ENCODE measurements at places on chromosomes 4 and X.

DNA sequence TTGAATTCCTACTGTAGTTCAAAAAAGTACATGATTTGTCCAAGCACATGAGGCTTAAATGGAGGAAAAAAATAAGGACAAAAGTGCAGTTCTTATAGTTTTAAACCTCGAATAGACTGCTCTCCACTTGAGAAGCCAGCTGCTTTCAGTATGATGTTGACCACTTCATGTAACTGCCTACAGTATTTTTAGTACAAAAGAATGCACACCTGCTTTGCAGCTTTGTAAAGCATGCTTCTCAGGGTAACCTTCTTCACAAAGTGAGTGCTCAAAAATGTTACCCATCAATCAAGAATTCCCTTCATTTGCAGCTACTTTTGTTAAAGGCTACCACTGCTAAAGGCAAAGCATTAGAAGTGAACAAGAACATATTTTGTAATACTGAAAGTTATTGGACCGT, 83.4 kb upstream of the FAM47B start:
- no peak for DNase-seq

DNA sequence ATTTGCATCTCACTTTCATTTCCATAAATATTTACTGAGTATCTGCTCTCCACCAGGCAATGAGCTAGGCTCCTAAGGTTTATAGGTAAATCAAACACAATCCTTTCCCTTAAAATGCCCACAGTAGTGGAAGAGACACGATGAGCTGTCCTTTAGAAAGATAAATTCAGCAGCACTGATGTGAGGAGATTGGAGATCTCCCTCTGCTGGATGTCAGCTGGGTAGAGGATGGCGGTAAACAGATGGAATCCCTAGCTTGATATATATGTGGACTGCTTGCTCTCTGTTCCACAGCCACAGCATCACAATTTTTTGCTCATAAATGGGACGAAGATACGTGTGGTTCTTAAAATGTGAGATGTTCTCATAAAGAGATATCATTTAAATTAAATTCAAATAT, 216.4 kb upstream of the RASGEF1B start:
- peak; percentile 9 for DNase-seq

DNA sequence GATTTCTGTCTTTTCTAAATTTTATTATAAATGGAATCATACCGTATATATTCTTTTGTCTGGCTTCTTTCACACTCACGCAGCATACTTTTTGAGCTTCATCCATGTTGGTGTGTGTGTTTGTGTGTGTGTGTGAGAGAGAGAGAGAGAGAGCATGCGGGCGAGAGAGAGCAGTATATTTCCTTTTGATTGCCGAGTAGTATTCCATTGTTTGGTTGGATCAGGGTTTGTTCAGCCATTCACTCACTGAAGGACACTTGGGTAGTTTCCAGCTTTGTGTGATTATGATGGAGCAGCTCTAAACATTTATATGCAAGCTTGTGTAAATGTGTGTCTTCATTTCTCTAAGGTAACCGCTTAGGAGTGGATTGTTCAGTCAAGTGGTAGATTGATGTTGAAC, 3.1 kb upstream of the L1CAM start:
- no peak for DNase-seq

- no peak for DNase-seq
Observed at GRCh38 chrX:727738-728621, 97.4 kb downstream of the SHOX start.

- no peak for DNase-seq
Observed at GRCh38 chrX:42096265-42096920, 173.0 kb upstream of the CASK start.

GRCh38 chrX:132119283-132119682, 8.5 kb downstream of the FRMD7 start:
- DNase-seq: no peak

DNA sequence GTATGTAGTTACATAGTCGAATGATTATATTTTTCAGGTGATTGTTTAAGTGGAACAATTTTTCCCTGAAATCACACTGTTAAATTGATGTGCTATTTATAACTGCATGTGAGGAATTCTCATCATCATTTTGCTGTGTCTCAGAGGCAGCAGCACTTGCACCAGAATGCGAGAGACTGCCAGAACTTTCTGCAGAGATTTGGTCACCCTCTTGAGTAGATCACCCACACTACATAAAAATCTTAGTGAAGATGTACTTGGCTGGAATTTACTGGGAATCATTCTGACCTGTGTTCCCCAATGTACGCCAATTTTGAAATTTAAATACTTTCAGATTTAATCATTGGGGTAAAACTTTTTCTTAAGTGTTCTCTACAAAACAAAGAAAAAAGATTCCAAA, 5.4 kb downstream of the UGT2B4 start:
- DNase-seq: no peak

DNA sequence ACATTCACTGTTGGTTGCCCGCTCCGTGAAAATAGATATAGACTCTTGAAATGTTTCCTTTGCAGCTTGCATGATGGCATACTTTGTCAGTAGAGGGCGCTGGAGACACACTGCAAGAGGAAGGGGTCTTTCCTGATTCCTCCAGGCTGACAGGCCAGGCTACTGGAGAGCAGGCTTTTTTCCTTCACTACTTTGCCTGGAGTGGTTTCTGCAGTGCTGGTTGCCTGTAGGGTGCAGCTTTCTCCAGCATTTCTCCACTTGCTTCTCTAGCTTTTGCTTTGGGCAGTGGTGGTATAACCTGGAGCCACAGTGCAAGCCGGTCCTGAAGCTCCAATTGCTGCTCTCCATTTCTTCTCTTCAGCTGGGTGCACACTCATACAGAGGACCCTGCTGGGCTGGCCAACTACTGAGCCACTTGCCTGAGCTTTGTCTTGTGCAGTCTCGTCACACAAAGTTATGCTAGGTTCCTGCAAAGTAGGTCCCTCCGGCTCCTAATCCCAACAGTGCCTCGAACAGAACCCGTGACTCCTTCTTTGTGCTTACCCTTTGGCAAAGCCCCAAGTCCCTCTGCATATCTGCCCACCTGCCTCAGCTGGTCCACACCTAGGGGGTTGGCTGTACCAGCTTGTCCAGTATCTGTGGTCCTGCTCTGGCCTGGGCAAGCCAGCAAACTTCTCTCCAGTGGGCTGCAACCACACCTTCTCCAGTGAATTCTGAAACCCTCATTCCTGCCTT, 46.3 kb downstream of the RASSF6 start:
- peak; percentile 82 for DNase-seq

- DNase-seq: no peak
Observed at GRCh38 chrX:41737065-41737464, 13.1 kb downstream of the GPR82 start.

- no peak for DNase-seq
Observed at GRCh38 chr4:152981842-152982241, 45.7 kb downstream of the FHDC1 start.

- no peak for DNase-seq
Observed at GRCh38 chr4:96134806-96135205, 294.9 kb downstream of the PDHA2 start.
